Endothelial cell (in vitro differentiated cells): ENCODE measurements at places on chromosomes 4 and X. TPM values are rescaled to one million over a fixed set of nuclear protein-coding genes. Genes with fewer than 3 reads are reported as not detected.

The MMRN1 gene
- total RNA-seq: 304 TPM

The BEX3 gene
- total RNA-seq: 313 TPM

The CDKL5 gene
- total RNA-seq: 10.6 TPM

The NXF2B gene
- total RNA-seq: 1.5 TPM

The ZAR1 gene
- not detected for total RNA-seq

The GAGE2A gene
- not detected for total RNA-seq

The SYP gene
- total RNA-seq: 1.8 TPM

The TEX13D gene
- total RNA-seq: not detected

DNA sequence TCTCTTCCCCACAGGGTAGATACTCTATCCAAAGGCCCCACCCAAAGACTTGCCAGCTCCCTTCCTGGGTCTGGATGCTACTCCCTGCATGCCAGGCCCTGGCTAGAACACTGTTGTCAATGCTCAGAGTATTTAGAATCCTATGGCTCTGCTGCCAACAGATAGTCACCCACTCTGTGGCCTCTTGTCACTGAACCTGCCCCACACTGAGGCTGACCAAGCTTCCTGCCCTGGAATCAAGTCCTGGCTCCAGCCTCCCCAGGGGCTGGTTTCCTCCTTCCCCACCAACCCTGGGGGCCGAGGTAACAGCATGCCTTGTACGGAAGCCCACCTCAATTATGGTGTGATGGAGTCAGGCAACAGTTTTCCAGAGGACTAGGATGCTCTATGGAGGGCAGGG lies 63.3 kb downstream of the EFNB1 start:
- DNase-seq: no peak

DNA sequence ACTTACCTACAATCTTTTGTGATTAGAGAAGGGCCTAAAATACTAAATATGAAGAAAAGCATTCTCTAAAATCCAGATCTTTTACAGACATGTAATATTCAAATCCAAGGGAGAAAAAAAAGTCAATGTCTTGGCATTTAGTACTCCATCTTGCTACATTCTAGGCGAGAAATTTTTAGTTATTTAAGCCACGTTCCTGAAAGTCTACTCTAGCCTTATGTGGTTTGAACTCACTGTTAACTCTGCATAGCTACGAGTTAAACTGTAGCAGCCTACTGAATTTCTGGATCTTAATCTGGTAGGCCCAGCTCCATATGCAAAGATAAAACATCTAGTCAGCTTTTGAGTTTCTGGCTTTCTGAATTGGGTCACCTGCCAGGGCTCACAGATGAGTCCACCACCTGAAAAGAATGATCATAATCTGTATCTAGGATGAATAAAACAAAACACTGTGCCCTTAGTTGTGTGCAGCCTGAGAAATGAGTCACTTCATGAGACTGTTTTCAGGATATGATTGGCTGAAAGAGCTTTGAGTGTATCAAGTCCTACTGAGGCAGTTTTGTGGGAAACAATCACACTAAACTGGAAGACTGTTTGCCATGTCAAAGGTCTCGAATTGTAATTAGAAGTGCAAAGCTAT lies 3.2 kb upstream of the NEK1 start:
- no peak for DNase-seq

GRCh38 chrX:52216541-52216940 lies 31.9 kb downstream of the MAGED4 start:
- DNase-seq: no peak

DNA sequence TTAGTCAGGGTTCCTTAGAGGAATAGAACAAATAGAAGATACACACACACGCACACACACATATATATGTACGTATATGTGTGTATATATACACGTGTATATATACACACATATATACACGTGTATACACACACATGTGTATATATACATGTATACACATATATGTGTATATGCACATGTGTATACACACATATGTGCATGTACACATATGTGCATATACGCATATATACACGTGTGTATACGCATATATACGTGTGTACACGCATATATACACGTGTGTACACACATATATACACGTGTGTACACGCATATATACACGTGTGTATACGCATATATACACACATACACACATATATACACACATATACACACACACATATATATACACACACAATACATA lies 41.5 kb downstream of the ASMT start:
- DNase-seq: no peak

DNA sequence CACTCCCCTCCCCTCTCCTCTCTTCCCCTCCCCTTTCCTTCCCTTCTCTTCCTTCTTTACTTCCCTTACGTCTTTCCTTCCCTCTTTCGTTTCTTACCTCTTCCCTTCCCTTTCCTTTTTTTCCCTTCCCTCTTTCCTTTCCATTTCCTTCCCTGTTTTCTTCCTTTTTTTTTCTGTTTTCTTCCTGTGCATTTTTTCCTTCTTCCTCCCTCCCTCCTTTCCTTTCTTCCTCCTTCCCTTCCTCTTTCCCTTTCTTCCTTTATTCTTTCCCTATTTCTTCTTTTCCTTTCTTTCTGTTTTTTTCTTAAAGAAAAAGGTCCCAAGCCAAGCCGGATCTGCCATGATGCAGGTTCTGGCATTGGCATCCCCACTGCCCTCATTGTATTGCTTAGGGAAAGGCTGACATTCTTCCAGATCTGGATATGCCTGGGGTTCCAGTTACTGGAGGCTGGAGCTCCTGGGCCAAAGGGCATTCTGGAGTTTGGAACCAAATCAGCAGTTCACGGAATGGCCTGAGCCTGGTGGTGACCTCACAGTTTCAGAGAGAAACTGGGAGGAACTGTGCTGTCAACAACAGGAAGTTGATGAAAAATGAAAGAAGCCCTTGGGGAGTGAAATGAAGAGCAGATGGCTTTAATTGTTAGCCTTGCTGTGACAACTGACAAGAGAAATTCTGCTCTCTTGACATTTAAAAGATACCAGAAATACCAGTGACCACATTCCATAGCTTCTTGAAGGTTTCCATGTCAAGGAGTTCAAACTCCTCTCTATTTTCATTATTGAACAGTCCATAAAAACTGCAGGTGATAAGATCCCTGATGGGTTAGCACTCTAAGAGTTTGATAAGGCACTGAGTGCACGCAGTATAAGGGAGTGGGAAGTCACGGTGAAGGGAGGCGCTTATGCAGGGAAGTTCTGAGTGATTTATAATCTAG lies 622.1 kb downstream of the SPRY1 start:
- no peak for DNase-seq

DNA sequence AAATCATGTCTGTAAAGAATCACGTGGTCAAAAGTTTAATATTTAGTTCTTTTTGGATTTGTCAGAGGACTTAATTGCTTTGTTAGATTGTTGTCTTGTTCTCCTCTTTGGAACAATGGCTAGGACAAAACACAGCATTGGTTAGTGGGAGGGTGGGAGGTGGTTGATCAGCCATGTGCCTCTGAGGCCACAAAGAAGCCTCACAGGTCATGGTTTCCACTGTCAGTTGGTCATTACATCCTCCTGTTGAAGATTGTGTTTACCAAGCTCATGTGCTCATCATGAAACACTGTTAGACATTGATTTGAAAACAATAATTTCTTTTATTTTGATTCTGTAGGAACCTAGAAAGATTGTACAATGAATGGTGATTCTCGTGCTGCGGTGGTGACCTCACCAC lies 31.9 kb downstream of the ADD1 start:
- DNase-seq: no peak
